ENCODE measurements at places on chromosomes 6 and 20.

DNA sequence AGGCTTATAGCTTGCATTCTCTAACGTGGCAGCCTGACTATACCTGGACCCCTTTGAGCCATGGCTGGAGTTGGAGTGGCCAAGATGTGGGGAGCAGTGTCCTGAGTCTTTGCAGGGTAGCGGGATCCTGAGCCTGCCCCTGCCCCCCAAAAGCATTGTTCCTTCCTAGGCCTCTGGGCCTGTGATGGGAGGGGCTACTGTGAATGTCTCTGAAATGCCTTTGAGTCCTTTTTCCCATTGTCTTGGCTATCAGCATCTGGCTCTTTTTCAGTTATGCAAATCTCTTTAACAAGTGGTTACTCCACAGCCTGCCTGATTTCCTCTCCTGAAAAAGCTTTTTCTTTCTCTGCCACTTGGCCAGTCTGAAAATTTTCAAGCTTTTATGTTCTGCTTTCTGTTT, 17.0 kb upstream of the PRL start:
- DNase-seq, result no peak

GRCh38 chr20:47680804-47681529, 104.3 kb downstream of the SULF2 start:
- no peak for DNase-seq

DNA sequence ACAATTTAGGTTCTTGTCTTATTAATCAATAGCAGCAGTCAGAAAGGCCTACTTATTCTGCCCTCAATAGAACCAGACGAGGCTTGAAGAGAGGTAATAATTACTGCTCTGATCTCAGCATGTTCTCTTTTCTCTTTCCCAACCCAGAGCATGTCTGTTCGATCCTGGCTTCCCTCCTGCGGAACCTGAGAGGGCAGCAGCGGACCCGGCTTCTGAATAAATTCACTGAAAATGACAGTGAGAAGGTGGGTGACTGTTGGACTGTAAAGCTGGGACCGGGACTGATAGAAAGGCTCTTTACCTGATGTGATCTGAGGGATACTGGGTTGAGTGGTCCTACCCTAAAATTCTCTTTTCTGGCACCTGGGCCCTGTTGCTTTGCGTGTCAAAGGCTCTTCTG, 63.0 kb upstream of the VSTM2L start:
- no peak for DNase-seq

- no peak for DNase-seq
Measured at GRCh38 chr6:3857468-3858456, 8.6 kb downstream of the FAM50B start.

DNA sequence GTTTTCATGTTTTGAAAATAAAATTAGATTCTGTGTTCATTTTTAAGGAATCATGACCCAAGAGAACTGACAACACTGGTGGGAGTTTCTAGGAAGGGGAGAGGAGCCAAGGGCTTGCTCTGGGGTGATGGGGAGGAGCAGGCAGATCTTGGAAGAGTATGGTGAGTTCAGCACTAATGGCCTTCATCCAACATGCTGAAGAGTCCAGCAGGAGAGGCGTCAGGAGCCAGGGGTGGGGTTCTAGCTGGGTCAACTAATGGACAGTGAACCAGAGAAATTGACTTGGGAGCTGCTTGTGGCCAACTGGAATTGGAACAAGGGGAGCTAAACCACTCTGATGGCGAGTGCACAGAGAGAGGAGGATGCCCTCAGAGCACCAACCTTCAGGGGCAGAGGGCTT, 107.1 kb downstream of the MRPL14 start:
- DNase-seq, result no peak

- no peak for DNase-seq
Measured at GRCh38 chr6:129672341-129672682, 37.7 kb downstream of the ARHGAP18 start.

DNA sequence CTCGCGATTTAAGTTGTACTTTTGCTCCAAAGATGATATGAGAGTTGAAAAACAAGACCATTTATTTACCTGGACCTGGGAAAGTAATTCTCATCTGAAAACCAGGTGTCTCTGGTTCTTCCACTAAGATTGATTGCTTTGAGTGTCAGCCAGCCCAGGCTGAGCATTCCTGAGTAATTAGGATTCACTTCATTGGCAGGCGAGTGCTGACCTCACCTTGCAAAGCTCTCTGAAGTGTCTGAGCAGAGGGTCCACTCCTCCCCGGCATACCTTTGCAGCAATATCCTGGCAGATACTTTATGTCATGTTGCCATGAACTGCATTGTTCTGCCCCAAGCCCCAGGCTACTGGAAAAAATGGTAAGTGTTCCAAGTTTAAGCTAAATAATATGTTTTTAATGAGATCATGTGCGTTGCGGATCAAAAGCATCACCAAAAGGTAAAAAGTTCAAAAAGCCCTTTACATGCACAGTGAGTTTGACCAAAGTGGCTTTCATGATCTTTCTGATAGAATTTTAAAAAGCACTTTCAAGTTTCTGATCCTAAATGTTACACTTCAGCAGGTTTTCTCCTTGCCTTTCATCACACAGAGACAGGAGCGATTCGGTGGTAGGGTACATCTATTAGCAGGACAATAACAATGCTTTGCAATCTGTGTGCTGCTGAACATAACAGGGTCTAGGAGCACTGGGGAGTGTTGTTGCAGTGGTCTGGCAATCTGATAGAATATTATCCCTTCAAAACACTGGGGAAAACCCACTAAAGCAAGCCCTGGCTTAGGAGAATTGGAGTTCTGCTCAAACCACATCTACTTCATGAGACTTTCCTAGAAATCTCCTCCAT, 127.8 kb upstream of the EEF1E1 start:
- DNase-seq, result no peak

- DNase-seq, result no peak
Measured at GRCh38 chr20:37265152-37265551, 3.5 kb upstream of the GHRH start.

- no peak for DNase-seq
Measured at GRCh38 chr6:111653434-111653833, 47.8 kb upstream of the TRAF3IP2 start.

GRCh38 chr6:98834060-98835031, at the start of gene POU3F2:
Gene POU3F2 (plus strand): TSS chr6:98834574. CDS start chr6:98834874, 300 bp downstream.
- DNase-seq, result peak; percentile 71

- no peak for DNase-seq
Measured at GRCh38 chr6:66838764-66839163, 1131.7 kb upstream of the EYS start.

DNA sequence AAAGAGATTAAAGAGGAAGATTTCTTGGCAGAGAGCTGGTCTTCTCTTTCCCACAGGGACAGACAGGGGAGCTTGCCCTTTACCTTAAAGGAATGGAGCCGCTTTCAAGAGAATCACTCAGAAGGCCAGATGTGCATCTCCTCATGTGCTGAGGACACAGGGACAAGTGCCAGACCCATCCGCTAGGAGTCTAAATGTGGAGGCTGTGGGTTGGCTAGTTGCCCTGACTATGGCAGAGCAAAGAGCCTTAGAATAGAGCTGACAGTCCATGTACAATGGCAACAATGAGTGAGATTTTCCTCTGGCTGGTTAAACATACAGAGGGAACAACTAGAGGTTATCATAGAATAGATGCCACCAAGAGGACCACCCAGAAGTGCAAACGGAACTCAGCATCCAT, 7.3 kb upstream of the DOK5 start:
- no peak for DNase-seq

DNA sequence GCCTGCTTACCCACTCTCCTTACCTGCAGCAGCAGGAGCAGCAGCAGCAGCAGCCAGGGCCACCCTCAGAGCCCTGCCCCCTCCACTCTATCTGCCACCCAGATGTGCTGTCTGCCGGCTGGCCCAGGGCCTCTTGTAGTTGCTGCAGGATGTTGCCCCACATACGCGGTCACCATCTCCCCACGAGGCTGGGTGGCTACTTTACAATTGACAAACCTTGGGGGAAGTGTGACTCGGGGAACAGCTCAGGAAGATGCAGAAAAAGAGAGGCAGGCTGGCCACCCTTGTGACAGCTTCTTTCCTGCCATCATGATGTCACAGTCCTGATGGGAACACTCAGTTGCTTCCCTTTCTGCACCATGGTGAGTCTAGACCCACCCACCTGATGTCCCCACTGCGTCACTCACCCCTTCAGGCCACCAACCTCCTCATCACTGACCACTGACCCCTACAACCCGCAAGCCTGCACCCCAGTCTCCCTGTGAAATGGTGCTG, 14.5 kb downstream of the TREM1 start:
- no peak for DNase-seq

- no peak for DNase-seq
Measured at GRCh38 chr20:36967636-36968035, 16.1 kb upstream of the SAMHD1 start.

DNA sequence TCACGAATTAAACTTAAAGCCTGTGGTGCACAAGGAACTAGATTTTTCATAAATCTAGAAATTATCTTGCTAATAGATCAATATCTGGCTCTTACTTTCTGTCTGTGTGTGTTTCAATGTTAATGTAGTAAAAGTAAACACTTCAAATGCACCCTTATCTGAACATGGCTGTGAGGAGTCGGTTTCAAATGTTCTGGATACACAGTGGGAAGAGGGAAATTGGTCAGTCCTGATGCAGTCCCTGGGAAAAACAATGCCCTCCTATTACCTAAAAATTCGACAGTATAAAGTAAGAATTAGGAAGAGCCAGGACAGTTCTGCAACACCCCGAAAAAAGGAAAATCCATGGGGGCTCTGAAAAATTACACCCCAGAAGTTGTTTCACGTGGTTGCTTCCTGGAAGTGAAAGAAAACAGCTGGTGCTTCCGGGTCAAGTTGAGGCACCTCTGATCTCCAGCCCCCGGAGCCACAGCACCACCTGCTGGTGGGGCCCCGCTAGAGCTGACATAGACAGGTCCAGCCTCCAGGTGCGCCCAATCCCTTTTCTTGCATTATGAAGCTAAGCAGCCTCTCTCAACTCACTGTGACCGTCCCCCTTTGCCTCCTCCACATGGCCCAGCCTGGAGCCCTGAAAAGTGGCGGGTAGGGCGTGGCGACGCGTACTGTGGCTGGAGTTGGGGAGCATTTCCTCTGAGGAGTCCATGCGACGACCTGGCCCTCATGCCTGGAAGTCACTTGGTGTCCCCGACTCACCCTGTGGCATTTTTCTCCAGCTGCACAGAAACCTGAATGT, 8.3 kb downstream of the SEMG2 start:
- DNase-seq, result no peak

GRCh38 chr6:155013457-155013876, 18.4 kb downstream of the TIAM2 start:
- DNase-seq, result no peak

GRCh38 chr6:45988635-45989034, 27.0 kb downstream of the CLIC5 start:
- no peak for DNase-seq

GRCh38 chr6:128731249-128732165, 151.4 kb upstream of the LAMA2 start:
- no peak for DNase-seq

DNA sequence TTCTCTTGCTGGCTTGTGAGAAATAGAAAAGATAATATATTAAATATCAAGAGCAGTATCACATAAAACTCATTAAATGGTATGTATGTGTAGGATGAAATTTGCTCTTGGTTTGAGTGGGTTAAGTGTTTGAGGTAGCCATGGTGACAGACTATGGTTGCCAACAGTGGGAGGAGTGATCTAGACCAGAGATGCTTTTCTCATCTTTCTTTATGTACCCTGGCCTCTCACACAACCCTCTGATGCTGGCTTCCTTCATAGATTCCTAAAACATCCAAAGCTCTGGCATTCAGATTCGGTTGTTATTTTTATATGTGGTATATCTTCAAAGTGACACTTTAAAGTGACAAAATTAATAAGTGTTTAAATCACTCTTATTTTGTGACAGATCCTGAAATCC, 9.0 kb upstream of the MLIP start:
- DNase-seq, result no peak

DNA sequence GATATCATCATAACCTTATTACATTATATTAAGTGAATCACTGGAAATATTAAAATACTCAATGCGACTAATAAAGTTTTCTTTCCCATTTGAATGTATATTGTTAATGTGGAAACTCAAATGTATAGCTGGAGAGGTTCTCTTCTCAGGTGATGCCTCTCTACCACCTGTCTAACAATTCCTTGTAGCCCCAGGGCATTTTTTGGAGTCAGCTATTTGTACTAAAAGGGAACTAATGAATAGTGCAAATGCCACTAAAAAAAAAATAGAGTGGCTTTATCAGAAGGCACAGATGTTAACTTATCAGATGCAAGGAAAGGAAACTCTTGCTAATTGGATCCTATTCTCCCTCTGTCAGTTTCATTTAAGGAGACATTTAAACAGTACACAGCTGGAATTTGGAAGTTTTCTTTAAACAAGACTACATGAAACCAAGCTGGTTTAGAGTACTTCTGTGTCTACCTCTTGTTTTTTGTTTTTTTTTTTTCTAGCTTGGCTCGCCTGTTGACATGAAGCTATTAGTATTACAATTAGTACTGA, 897.0 kb upstream of the SLC35B3 start:
- DNase-seq, result no peak

DNA sequence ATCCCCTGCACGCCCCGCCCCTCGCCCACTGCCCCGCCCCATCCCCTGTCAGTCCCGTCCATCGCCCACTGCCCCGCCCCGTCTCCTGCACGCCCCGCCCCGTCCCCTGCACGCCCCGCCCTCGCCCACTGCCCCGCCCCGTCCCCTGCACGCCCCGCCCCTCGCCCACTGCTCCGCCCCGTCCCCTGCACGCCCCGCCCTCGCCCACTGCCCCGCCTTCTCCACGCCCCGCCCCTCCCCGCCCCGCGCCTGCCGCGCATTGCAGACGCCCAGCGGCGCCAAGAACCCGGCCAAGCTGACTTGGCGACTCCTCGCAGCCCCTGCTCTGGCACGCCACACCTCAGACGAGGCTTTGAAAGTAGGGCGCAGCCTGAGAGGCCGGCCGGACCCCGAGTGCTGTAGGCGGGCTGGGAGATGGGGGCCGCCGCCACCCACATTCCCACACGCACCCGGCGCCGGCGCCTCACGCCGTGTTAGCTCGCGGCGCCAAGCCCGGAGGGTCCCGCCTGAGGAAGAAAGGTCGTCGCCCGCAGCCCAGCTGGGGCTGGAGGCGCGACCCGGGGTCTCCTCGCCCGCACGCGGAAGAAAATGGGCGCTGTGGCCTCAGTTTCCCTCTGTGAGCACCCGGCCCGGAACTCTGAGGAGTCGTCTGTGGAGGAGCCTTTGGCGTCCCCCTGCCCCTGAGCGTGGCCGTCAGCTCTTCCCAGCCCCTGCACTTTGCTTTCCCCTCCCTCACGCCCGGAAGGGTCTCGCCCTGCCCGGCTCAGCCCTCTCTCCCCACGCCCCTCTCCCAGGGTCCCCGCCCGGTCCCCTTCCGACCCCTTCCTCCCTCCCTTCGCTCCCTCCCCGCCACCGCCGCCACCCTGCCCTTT, at the start of gene RAD21L1:
RAD21L1 (plus strand) TSS at position 262 of the 872 bp plus-strand sequence. CDS start 2,410 bp downstream, outside the sequence.
- peak; percentile 27 for DNase-seq

GRCh38 chr6:134849920-134850447, 99.9 kb downstream of the ALDH8A1 start:
- no peak for DNase-seq

Measured in C1 segment of cervical spinal cord (tissue), 14 donors.